ENCODE measurements at places on chromosomes 6 and 20.

- DNase-seq: no peak
Measured at GRCh38 chr6:3690506-3690905, 61.0 kb downstream of the PXDC1 start.

DNA sequence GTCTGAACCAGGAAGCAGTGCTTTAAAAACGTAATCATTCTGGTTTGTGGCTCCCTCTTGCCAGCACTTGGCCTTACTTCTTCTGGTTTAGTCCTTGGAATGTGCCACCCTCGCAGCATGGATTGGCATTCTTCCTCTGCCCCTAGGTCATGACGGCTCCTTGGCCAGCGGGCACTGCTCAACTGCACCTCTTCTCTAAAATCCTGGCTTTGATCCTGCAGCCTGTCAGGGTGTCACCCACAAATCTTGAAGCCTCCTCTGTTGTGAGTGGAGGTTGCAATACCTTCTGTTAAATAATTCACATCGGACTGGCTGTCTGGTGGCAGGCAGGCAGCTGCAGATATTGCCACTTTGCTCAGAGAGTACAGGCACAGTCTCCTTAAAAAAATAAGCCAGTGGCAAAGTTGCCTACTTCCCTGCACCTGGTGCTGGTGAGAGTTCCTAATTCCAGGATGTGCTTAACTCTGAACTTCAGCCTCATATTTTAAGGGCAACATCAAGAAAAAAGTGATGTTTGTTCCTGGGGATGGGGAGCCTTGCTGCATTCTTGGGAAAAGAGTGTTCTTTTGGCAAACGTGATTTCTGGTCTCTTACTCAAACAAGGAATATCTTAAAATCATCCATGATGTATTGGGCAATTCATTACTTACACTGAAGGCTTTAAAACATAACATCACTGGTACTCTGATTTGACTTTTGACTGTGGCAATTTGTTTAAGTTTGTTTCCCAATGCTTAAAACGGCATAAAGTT lies 179.8 kb downstream of the FOXA2 start:
- no peak for DNase-seq

GRCh38 chr6:11129908-11130565 lies 18.5 kb upstream of the ERVFRD-1 start:
- no peak for DNase-seq

DNA sequence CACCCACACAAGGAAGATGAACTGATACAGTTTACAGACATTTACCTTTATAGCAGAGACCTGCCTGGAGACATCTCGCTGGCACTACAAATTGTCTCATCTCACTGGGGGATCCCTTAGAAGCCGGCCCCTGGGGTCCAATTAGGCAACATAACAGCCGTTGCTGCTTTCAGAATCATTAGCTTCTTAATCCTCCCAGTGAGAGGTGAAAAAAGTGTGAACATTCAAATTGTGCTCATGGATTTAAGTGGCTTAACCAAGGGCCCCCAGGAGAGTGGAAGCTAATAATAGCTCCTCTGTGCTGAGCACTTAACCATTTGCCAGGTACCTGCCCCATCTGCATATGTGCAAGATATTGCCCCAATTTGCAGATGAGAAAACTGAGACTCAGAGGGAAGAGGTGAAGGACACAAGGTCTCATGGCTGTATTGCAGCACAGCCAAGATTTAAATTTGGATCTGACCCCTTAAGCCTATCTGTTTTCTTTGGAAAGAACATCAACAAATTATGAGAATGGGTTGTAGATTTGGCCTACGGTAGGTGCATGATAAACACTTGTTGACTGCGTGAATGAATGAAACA lies 101.0 kb downstream of the EYA2 start:
- DNase-seq: no peak

GRCh38 chr6:130514712-130515111 lies 148.9 kb downstream of the TMEM200A start:
- no peak for DNase-seq

DNA sequence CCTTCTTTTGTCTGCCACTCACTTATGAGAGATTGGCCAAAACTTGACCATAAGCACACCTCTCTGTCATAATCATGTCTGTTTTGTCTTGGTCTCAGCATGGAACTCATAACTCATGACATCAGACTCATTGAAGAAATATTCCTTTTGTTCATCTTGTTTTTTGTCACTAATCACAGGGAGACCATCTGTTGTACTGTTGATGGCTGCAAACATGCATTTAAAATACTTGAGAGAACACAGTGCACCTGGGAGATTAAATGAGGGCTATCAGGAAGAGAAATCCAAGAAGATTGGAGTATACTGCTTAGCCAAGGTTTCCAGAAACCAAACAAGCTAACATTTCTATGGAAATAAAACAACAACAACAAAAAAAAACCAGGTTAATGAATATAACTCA lies 689.7 kb downstream of the EPM2A start:
- no peak for DNase-seq

Data from vagina (tissue), 2 donors.